Liver (tissue), 10 donors: ENCODE measurements at places on chromosomes 11 and 22. TPM values are rescaled to one million over a fixed set of nuclear protein-coding genes. Genes with fewer than 3 reads are reported as not detected.
A peak's percentile ranks its signal among the peaks of the same experiment; 100 is the strongest.

- no peak overlapping the region for H3K27ac ChIP-seq
- peaks cover 29% of the 10 kb centered on the region for H3K4me1 ChIP-seq
These were observed 3.1 kb downstream of the MIF start for GRCh38 chr22:23897320-23897719.

GRCh38 chr11:128633384-128633965 lies 46.1 kb upstream of the ETS1 start:
- DNase-seq: no peak
- H3K27me3 ChIP-seq: no peaks in the 10 kb centered on the region
- no peaks in the 10 kb centered on the region for H3K36me3 ChIP-seq
- no peaks in the 10 kb centered on the region for H3K4me1 ChIP-seq
- no peak overlapping the region for H3K4me3 ChIP-seq

- H3K4me3 ChIP-seq: no peak overlapping the region
- no peaks in the 10 kb centered on the region for H3K4me1 ChIP-seq
- H3K36me3 ChIP-seq: no peaks in the 10 kb centered on the region
- no peak overlapping the region for H3K27ac ChIP-seq
- no peak for DNase-seq
- H3K27me3 ChIP-seq: no peaks in the 10 kb centered on the region
These were observed 79.7 kb upstream of the SHANK2 start for GRCh38 chr11:71332046-71332445.

GRCh38 chr11:128575961-128576350 lies 11.4 kb downstream of the ETS1 start:
- no peaks in the 10 kb centered on the region for H3K4me1 ChIP-seq
- peak overlapping the region; percentile 58 for H3K27ac ChIP-seq
- H3K4me3 ChIP-seq: no peak overlapping the region
- no peaks in the 10 kb centered on the region for H3K27me3 ChIP-seq

GRCh38 chr11:91248199-91248807 lies 976.3 kb upstream of the FAT3 start:
- no peak overlapping the region for H3K4me3 ChIP-seq
- no peak for DNase-seq
- no peaks in the 10 kb centered on the region for H3K4me1 ChIP-seq
- H3K27ac ChIP-seq: no peak overlapping the region
- H3K36me3 ChIP-seq: no peaks in the 10 kb centered on the region
- peaks cover 3% of the 10 kb centered on the region for H3K27me3 ChIP-seq

- no peak for DNase-seq
- no peak overlapping the region for H3K27ac ChIP-seq
- H3K36me3 ChIP-seq: no peaks in the 10 kb centered on the region
- H3K27me3 ChIP-seq: no peaks in the 10 kb centered on the region
- no peak overlapping the region for H3K4me3 ChIP-seq
These were observed 46.2 kb upstream of the LMO1 start for GRCh38 chr11:8309862-8310261.

DNA sequence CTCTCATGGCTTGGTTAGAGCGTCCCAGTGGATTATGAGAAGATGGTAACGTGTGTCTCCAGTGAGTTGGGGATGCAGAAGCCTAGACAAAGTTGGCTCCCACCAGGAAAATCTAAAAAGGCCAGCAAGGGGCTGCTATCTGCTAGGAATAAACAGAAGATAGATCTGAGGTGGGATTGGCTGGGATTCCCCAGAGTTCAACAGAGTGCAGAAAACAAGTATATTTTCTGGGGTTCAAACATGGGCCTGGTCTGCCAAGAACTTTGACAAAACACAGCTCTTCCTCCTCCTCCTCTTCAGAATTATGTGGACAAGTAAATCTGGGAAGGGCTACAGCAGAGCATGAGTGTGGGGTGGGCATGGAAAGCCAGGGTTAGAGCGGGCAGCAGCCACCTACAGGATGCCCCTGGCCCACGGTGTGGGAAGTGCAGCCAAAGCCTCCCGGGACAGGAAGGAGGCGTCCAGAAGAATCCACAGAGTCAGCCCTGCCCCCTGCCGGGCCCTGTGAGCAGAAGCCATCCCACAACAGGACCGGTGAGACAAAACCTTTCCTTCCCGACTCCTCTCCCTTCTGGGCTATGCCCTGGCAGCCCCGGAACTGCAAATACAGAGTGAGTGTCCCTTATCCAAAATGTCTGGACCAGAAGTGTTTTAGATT lies 67.1 kb downstream of the CD82 start:
- peak; percentile 44 for DNase-seq
- H3K4me3 ChIP-seq: no peak overlapping the region
- H3K36me3 ChIP-seq: no peaks in the 10 kb centered on the region
- no peaks in the 10 kb centered on the region for H3K27me3 ChIP-seq

- no peak for DNase-seq
- no peaks in the 10 kb centered on the region for H3K27me3 ChIP-seq
- H3K27ac ChIP-seq: no peak overlapping the region
- no peaks in the 10 kb centered on the region for H3K36me3 ChIP-seq
- H3K4me1 ChIP-seq: no peaks in the 10 kb centered on the region
- no peak overlapping the region for H3K4me3 ChIP-seq
These were observed 126.7 kb upstream of the BLID start for GRCh38 chr11:122242731-122243130.

DNA sequence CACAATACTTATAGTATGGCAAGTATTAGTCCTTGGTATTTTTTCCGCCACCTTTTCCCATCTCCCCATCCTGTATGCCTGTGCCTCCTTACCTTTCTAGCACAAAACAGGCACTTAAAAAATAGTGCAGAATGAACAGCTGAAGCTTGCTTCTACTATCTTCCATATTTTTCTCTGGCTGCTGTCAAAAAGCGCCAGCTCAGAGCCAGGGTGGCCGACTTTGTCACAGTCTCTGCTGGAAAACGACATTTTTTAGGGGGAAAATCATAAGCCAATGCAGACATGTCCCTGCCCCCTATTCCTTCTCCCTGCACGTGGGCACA lies 26.5 kb upstream of the ROBO3 start:
- H3K4me1 ChIP-seq: peaks cover 11% of the 10 kb centered on the region
- no peak overlapping the region for H3K27ac ChIP-seq
- peaks cover 12% of the 10 kb centered on the region for H3K27me3 ChIP-seq
- H3K4me3 ChIP-seq: no peak overlapping the region
- H3K36me3 ChIP-seq: no peaks in the 10 kb centered on the region

- no peak overlapping the region for H3K4me3 ChIP-seq
- no peak overlapping the region for H3K27ac ChIP-seq
- no peaks in the 10 kb centered on the region for H3K27me3 ChIP-seq
These were observed 1726.1 kb upstream of the RAG2 start for GRCh38 chr11:38323961-38324761.

DNA sequence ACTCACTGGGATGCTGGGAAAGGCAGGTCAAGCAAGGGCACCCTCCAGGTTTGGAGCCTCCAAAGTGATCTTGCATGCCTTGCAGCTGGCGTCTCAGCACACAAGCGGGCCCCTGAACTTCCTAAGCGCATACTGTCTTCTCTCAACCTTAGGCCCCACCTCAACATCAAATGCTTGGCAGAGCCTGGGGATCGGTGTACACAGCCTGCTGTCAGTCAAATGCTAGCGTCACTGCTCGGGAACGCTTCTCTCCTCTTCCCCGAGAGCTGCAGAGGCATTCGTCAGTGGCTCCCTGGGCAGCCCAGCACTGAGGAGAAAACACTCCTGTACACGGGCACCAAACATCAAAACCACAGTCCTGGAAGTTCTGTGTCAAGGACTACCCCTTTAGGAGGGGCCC lies 124.9 kb downstream of the C11orf58 start:
- no peak overlapping the region for H3K4me3 ChIP-seq
- H3K27me3 ChIP-seq: no peaks in the 10 kb centered on the region
- no peaks in the 10 kb centered on the region for H3K36me3 ChIP-seq
- DNase-seq: no peak
- no peaks in the 10 kb centered on the region for H3K4me1 ChIP-seq
- H3K27ac ChIP-seq: no peak overlapping the region

DNA sequence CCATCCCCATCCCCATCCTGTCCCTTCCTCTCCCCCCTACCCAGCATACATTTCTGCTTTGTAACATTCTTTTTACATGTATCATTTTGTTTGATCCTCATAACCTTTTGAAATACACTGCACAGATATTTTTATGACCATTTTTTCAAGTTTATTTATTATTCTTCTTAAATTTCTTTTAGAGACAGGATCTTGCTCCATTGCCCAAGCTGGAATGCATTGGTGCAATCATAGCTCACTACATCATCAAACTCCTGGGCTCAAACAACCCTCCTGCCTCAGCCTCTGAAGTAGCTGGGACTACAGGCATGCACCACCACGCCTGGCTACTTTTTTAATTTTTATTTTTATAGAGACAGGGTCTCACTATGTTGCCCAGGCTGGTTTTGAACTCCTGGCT lies 99.4 kb upstream of the AKIP1 start:
- peaks cover 13% of the 10 kb centered on the region for H3K4me1 ChIP-seq
- peak overlapping the region; percentile 58 for H3K27ac ChIP-seq
- H3K4me3 ChIP-seq: no peak overlapping the region
- no peaks in the 10 kb centered on the region for H3K36me3 ChIP-seq
- H3K27me3 ChIP-seq: no peaks in the 10 kb centered on the region

GRCh38 chr11:2933375-2934020 lies 4.3 kb upstream of the PHLDA2 start:
- peaks cover 17% of the 10 kb centered on the region for H3K4me1 ChIP-seq
- no peak for DNase-seq
- no peaks in the 10 kb centered on the region for H3K27me3 ChIP-seq
- H3K27ac ChIP-seq: no peak overlapping the region
- H3K4me3 ChIP-seq: no peak overlapping the region

DNA sequence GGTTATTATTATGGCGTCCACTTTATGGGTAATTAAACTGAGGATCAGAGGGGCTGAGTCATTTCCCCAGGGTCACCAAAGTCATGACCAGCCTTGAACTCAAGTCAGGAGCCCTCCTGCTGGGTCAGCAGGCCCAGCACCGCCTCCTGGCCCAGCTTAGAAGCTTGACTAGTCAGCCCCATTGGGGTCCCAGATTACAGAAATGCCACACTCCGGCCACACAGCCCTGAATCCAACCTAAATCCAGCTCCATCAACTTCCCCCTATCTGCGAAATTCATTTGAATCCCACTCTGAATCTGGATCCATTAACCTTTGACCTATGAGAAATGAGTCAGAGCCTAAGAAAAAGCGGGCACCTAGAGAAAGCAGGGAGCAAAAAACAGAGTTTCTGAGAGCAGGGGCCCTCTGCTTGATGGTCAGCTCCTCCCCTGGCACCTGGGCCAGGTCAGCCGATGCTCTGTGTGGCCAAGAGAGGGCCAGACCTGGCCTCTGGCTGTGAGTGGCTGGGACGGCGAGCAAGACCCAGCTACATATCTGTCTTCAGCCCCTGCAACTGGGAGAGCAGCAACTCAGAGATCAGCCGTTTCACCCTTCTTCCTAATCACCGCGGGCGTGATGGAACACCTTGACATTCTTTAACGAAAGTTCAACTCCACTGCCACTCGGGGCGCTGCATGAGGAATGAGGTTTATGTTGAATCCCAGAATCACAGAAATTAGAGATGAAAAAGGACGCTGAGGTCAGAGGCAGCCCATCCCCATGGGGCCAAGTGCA lies 196.1 kb downstream of the TRIM29 start:
- no peaks in the 10 kb centered on the region for H3K27me3 ChIP-seq
- H3K27ac ChIP-seq: no peak overlapping the region
- no peaks in the 10 kb centered on the region for H3K36me3 ChIP-seq
- DNase-seq: no peak

INPP5J gene
- polyA plus RNA-seq: 0.06 TPM

KRTAP5-7 gene
- polyA plus RNA-seq: not detected

IL17REL gene
- not detected for polyA plus RNA-seq

C11orf52 gene
- polyA plus RNA-seq: 9.6 TPM

CEP126 gene
- polyA plus RNA-seq: 0.07 TPM

GAS2 gene
- 13.4 TPM for polyA plus RNA-seq

SLC37A2 gene
- polyA plus RNA-seq: 0.51 TPM

NAV2 gene
- 13.1 TPM for polyA plus RNA-seq

CRYBB3 gene
- 0.38 TPM for polyA plus RNA-seq

DNAJC4 gene
- polyA plus RNA-seq: 22.7 TPM

KCNJ11 gene
- polyA plus RNA-seq: 0.28 TPM
